ENCODE measurements at places on chromosomes 12 and 14.

DNA sequence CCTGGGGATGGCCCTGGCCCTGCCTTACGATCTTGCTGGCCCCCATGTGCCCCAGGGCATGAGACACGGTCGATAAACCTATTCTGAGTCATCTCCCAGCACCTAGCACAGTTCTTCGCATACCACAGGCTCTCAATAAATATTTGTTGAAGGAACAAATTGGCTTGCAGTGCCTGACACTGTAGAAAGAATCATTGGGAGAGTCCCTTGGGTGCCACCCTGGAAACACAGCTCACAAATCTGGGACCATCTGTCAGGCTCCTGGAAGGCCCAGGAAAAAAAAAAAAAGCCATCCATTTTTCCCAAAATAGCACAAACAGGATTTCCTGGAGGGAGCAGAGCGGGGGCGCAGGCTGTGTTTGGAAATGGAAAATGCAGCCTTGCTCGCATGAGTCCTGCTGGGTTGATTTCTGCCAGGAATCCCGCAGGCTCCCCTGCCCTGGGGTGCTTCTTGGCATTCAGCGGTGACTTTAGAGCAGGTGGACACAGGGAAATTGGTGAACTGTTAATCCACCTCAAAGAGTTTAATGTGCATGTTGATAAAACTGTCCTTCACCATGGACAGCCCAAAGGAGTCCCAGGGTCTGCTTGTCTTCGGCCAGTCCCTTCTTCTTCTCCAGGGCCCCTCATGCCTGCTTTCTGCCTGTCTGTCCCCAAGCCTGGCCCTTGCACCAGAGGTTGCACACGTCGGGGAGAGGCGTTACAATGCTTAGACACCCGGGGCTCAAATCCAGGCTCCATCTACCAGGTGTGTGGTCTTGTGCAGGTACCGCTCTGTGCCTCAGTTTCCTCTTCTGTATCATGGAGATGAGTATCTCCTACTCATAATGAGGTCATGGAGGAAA is 106.1 kb upstream of the RFLNA start:
- DNase-seq = no peak

GRCh38 chr14:67357969-67358354 is 1.6 kb downstream of the ATP6V1D start:
- no peak for DNase-seq

DNA sequence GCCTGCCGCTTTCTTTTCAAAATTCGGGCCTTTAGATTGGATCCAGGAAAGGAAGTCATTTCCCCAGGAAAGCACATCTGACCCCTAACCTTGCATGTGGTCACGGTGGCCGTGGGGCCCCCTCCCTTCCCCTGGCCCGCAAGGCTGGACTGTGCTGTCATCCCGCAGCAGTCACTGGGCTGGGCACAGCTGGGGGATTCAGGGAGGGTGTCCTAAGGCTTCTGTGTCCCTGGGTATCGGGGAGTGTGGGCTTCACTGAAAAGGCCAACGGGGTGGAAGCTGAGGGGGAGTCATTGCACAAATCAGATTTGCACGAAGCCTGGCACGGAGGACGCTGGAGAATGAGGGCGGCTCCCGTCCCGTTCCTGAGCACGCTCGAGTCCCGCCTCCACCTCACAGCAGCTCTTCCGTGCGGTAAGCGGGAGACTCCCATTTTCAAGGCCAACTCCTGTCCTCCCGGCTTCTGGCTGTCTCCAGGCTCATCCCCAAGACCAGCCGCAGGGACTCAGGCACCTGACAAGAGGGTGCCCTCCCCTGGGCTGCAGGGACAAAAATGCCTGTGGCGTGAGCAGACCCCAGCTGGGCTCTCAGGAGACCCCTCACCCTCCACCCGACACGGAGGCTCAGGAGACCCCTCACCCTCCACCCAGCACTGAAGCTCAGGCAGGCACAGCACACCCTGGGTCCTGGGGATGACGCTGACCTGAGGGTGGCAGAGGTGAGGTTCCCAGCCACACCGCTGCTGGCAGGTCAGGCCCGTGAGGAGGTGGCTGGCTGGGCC is 9.6 kb downstream of the XRCC3 start:
- no peak for DNase-seq

DNA sequence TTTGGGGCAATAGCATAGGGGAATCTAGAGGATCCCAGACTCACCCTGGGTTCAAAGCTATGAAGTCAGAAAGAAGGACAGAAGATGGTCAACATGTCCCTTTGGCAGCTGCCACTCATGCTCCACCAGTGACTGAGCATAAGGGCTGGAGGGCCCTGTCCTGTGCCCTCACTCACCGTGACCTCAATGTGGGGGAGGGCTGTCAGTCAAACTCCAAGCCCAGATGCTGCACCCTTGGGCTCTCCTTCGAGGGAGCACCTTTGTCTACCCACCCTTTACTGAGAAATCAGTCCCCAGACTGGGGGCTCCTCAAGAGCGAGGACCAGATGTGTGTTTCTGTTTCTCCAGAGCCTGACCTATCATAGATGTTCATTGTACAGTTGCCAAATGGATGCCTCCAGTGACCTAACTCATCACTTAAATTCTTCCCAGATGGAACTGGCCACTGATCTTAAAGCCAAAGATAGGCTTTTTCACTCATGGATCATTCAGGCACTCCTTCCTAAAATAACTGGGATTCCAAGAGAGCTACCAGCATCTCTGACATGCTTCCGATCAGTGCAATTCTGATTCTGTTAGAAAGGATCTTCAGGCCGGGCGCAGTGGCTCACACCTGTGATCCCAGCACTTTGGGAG is 27.2 kb upstream of the VSX2 start:
- no peak for DNase-seq

GRCh38 chr12:114186241-114187002 is 219.5 kb downstream of the TBX5 start:
- no peak for DNase-seq

GRCh38 chr14:34046799-34047520 is 96.1 kb upstream of the EGLN3 start:
- DNase-seq = no peak

- no peak for DNase-seq
Observed at GRCh38 chr14:77403768-77404167, 19.6 kb downstream of the NOXRED1 start.

DNA sequence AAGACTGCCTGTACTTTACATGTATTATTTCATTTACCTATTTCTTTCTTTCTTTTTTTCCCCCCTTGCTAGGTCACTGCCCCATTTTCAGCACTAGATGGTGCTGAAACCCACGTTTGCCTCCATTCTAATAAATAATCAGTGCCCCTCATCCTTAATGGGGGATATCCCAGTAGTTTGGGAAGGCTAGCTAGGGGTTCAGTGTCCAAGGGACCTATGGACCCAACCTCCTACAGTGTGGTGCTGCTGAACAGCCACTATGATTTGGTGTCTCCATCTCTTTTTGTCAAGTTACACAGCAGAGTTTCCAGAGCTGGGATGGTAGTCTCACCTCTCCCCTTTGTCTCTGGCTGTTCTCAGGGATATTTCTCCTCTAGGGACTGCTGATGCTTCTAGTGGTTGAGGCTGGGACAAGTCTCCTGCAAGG is 6.5 kb upstream of the HCFC2 start:
- DNase-seq = no peak

Data from activated gamma-delta T cell treated with Interleukin-2 at 50 U/mL for 16 hours (primary cell).